CD4-positive, alpha-beta T cell treated with Interleukin-6 at 100 ng/mL for 8 hours (primary cell): ENCODE measurements at places on chromosomes 11 and 22.

DNA sequence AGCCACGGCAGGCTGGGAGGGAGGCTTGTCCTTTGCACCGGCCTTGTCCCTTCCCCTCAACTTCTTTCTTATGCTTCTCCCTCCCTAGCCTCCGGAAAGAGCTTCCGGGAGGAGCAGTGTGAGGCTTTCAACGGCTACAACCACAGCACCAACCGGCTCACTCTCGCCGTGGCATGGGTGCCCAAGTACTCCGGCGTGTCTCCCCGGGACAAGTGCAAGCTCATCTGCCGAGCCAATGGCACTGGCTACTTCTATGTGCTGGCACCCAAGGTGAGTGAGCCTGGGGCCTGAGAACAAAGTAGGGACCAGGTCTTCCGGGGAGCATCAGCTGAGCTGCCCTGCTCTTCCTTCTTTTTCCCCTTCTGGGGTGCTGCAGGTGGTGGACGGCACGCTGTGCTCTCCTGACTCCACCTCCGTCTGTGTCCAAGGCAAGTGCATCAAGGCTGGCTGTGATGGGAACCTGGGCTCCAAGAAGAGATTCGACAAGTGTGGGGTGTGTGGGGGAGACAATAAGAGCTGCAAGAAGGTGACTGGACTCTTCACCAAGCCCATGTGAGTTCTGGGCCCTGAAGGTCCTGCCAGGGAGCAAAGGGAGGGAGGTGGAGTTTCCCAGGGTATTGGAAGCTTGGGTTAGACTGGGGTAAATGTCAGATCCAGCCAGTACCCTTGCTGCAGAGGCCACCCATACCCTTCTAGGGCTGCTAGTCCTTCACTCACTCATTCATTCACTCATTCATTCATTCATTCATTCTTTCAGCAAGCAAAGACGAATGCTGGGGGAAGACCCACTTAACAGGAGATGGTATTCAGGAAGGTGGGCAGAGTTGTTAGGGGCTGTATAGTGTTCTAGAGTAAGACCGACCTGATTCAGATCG, 22.6 kb downstream of the ADAMTS15 start:
- no peak for DNase-seq

- DNase-seq = no peak
Observed at GRCh38 chr11:44126304-44126703, 30.8 kb downstream of the EXT2 start.

DNA sequence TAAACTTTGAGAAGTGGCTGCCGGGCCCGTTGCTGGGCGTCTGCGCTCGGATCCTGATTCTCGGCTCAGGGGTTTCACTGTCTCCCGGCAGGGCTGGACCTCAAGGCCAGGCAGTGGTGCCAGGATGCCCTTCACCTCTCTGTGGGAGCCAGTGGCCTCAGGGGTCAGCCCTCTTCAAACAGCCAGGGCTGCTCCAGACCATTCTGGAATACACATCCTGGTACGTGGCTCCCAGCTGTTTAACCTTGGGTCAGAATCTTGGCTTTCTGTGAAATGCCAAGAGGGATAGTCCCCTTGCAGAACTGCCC, 70.5 kb downstream of the MPPED1 start:
- no peak for DNase-seq

- DNase-seq = no peak
Observed at GRCh38 chr11:112017538-112017937, 7.7 kb upstream of the DLAT start.

- DNase-seq = no peak
Observed at GRCh38 chr22:21946262-21946925, 6.3 kb downstream of the PPM1F start.

- DNase-seq = no peak
Observed at GRCh38 chr22:49797706-49798105, 30.0 kb downstream of the BRD1 start.
